Omental fat pad (tissue), 4 donors: ENCODE measurements at places on chromosomes 3 and 15.

GRCh38 chr3:57434041-57434440, 110.1 kb downstream of the DNAH12 start:
- DNase-seq, result no peak

GRCh38 chr3:159649951-159650350, 338.7 kb upstream of the IL12A start:
- no peak for DNase-seq

GRCh38 chr3:170497207-170498095, 78.8 kb downstream of the CLDN11 start:
- DNase-seq, result no peak

GRCh38 chr3:11304175-11304574, 32.0 kb downstream of the ATG7 start:
- DNase-seq, result no peak

- no peak for DNase-seq
Observed at GRCh38 chr3:141436180-141436579, 50.6 kb upstream of the RASA2 start.
